Amygdala (tissue), 56 donors: ENCODE measurements at places on chromosomes 16 and 17.

DNA sequence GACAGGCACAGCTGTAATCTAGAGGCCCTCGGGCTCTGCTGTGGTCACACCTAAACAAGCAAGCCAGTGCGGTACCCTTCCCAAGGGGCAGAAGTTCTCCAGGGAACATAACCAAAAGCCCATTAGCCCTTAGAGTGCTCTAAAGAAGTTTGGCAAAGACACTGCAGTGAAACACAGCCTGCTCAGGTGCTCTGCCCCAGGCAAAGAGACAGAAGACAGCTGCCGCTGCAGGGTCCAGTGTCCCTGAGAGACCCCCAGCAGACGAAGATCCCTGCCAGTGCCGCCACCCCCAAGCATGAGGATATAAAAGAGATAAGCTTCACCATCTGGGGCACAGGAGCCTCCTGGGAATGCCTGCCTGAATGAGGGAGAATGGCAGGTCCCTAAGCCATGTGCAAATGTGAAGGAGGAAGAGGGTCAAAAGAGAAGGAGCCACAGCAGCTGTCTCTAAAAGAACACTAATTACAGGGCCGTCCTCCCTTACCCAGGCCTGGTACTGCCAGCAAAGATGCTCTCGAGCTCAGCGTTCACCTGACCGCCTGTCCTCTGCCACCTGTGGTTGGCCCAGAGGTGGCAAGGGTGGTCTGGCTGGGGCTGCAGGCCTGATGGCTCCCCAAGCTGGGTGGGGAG is 29.7 kb downstream of the CUEDC1 start:
- DNase-seq: no peak

- DNase-seq: no peak
These were observed 20.5 kb downstream of the FOXL1 start for GRCh38 chr16:86598607-86599565.

DNA sequence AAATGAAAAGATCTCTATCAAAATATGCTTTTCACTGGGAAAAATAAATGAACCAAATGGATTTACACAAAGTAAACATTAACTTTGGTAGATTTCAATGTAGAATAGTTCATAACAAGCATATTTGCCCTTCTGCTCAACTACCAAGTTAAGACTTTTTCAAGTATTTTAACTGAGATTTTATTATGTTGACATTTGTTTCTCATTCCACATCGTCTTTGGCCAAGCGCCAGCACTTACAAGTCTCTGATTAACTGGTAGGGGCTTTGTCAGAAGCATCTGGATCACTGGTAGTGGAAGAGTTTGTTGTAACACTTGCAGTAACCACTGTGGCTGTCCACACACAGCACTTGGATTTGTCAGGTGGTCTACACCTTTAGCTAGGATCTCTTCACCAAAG is 22.9 kb downstream of the SLFN12L start:
- DNase-seq: no peak

GRCh38 chr16:51540259-51540658 is 389.2 kb upstream of the SALL1 start:
- no peak for DNase-seq

DNA sequence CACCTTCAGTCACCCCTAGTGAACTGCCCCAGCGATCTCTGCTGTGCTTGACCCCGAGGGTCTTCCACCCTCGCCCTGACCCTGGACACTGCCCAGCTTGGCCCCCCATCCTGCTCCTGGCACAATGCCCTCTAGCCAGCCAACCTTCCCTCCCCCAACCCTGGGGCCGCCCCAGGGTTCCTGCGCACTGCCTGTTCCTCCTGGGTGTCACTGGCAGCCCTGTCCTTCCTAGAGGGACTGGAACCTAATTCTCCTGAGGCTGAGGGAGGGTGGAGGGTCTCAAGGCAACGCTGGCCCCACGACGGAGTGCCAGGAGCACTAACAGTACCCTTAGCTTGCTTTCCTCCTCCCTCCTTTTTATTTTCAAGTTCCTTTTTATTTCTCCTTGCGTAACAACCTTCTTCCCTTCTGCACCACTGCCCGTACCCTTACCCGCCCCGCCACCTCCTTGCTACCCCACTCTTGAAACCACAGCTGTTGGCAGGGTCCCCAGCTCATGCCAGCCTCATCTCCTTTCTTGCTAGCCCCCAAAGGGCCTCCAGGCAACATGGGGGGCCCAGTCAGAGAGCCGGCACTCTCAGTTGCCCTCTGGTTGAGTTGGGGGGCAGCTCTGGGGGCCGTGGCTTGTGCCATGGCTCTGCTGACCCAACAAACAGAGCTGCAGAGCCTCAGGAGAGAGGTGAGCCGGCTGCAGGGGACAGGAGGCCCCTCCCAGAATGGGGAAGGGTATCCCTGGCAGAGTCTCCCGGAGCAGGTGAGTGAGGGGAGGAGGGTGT is at the start of gene TNFSF13:
Gene TNFSF13, plus strand, starts transcription at position 207 of the 776 bp plus-strand sequence. Its CDS starts 290 bp downstream, at position 497.
- DNase-seq: no peak

DNA sequence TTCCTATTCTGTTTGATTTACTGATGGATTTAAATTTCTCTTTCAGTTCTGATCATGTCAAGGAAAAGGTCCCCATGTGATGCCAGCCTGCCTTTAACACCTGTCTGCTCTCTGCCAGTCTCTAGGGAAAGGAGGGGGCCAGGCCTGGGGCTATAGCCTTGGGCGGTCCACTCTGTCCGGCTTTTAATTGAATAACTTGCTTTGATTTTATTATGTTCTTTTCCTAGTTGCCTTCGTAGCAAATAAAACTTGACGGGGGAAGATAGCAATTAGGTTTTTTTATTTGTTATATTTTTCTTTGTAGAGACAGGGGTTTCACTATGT is 47.6 kb downstream of the ABAT start:
- no peak for DNase-seq

GRCh38 chr17:48523010-48523409 is 7.8 kb downstream of the HOXB1 start:
- no peak for DNase-seq

DNA sequence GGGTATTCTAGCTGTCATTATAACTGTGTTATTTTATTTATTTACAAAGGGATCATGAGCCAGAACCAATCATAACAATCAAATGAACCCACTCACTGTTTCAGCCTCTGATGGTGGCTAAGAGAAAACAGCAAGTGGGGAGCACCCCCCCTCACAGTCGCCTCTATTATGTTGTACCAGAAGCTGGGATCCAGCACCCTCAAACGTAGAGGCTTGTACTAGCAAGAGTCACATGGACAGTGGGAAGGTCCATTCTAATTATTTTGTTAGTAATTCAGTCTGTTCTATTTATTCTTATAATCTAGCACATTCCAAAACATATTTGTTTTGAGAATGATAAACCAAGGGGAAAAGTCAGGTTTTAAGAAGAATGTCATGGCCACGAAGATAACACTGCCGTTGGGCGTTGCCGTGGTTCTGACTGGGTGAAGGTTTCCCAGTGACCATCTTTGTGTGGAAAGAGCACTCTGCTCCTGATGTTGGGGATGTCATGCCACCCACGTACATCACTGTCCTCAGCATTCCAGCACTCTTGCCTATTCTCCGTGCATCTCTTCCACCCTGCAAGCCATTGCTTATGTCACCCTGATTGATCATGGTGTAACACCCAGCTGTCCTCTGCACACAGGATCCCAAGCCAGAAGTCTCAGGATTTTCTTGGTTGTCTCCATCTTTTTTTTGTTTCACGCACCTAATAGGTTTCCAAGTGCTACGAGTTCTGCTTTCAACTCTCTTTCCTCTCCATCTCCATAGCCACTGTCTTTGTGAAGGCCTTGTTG is 205.8 kb downstream of the PRKCA start:
- no peak for DNase-seq

- DNase-seq: no peak
These were observed 218.7 kb downstream of the NTN1 start for GRCh38 chr17:9239793-9240658.
